Epithelial cell of proximal tubule (primary cell): ENCODE measurements at places on chromosomes 2 and 18.

DNA sequence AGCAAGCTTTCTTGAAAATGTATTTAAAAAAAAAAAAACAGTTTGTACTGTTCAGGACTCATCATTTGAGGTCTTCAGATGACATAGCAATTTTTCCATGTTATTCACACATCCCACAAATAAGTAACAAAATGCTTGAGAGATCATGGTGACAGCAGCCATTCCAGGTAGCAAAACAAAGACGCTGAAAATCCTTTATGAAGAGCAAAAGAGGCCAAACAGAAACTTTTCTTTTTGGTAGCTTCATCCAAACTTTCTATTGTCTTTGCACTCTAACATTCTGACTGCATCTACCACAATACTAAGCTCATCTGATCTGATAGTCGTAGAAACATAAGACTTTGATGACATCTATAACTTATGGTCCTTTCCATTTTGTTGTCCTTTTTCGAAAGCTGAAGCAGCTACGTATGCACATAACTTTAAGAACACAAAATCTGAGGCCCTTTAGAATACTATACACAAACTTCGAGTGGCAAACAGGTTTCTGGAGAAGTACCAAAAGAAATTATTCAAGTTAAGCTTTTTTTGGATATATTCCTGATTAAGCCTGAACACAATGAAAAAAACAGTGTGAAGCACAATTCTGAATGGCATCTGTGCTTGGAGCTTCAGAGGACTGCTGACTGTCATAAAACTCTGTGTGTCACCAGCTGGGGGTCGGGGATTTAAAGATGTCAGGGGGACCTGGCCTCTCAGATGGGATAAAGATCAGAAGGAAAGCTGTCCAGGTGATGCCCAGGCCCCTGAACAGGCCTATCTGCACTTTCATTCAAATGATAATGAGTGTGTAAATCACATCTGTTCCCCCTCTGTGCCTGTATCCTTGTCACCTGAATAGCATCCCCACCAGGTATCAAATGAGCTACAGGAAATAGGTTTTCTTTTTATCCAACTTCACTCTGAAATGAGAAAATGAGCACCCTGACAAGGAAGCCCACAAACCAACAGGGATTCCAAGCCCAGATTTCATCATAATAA is 75.8 kb downstream of the ZEB2 start:
- DNase-seq = no peak

DNA sequence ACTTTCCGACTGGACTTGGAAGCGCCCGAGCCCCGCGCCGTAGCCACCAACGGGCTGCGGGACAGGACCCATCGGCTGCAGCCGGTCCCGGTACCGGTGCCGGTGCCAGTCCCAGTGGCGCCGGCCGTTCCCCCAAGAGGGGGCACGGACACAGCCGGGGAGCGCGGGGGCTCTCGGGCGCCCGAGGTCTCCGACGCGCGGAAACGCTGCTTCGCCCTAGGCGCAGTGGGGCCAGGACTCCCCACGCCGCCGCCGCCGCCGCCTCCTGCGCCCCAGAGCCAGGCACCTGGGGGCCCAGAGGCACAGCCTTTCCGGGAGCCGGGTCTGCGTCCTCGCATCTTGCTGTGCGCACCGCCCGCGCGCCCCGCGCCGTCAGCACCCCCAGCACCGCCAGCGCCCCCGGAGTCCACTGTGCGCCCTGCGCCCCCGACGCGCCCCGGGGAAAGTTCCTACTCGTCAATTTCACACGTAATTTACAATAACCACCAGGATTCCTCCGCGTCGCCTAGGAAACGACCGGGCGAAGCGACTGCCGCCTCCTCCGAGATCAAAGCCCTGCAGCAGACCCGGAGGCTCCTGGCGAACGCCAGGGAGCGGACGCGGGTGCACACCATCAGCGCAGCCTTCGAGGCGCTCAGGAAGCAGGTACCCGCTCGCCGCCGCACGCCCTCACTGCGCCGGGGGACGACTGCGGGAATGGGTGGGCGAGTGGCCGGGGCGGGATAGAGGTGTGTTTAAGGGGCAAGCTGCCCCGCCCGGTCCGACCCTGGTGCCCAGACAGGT is 713 bp downstream of the ATOH8 start:
- no peak for DNase-seq

DNA sequence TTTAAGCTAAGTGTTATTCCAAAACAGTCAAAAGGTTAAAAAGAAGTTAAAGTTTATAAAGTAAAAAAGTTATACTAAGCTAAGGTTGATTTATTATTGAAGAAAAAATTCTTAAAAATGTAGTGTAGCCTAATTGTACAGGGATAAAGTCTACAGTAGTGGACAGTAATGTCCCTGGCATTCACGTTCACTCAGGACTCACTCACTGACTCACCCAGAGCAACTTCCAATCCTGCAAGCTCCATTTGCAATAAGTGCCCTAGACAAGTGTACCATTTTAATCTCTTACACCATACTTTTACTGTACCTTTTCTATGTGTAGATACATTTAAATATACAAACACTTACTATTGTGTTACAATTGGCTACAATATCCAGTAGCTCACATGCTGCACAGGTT is 86.1 kb downstream of the CACNB4 start:
- no peak for DNase-seq

GRCh38 chr18:74342416-74343043 is 26.9 kb downstream of the C18orf63 start:
- DNase-seq = peak; percentile 33

GRCh38 chr18:79942786-79943607 is 8.5 kb downstream of the SLC66A2 start:
- no peak for DNase-seq

DNA sequence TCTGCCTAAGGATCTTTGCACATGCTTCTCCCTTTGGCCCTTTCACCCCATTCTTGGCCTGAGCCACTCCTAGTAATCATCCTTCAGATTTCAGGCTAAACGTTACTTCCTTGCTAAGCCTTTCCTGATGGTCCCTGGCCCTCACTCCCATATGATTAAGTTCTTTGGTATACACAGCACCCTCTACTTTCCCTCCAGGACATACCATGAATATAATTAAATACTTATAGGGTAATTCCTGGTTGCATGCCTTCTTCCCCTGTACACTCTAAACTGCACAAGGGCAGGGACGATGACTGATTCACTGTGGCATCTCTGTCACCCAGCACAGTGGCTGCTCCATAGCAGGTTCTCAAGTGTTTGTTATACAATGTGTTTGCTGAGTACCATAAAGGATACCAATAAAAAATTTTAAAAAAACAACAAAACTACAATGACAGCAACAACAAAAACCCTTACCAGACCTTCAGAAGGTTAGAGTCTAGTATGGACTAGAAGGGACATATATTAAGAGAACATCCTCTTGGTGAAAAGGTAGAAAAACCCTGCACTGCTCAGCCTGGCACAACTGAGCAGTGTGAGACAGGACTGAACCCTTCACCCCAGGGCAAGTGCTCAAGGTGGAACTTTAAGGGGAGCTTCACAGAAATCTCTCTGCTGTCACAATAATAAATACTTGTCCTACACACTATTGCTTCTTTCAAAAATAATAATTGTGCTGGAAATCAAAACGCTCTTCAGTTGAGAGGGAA is 76.2 kb downstream of the AAK1 start:
- no peak for DNase-seq

DNA sequence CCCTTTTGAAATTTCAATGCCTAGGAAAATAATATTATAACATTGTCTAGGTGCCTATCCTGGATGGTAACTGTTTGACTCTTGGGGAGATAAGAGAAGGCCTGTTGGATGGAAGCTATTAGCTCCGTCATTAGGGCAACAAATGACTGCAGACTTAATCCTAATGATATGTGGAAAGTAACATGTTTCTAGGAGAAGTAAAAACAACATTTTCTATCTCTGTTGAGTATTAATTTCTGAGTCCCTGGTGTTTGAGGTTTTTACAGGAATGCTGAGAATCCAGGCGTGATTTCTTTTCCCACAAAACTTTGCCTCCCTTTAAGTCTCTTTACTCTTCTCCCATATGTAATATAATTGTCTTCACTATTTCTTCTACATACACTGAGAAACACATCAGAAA is 159.1 kb downstream of the GALNT1 start:
- DNase-seq = no peak

GRCh38 chr18:70506511-70506910 is 217.7 kb downstream of the SOCS6 start:
- no peak for DNase-seq

DNA sequence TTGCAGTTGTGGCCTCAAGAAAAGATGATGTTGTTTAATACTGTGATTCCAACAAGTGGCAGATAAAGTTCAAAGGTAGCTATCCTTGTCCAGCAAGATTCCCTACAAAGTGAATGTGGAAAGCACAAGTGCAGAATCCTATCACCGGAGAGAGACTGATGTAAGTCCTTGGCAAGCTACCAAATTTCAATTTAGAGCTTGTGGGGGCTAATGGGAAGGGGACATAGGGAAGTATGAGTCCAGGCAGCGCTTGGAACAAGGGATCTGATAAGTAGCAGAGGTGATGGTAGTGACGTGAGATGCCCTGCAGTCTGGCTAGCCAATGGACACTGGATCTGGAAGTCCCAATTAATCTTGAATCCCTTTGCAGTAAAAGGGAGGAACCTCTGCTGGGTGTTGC is 165.2 kb upstream of the DTNA start:
- DNase-seq = no peak

DNA sequence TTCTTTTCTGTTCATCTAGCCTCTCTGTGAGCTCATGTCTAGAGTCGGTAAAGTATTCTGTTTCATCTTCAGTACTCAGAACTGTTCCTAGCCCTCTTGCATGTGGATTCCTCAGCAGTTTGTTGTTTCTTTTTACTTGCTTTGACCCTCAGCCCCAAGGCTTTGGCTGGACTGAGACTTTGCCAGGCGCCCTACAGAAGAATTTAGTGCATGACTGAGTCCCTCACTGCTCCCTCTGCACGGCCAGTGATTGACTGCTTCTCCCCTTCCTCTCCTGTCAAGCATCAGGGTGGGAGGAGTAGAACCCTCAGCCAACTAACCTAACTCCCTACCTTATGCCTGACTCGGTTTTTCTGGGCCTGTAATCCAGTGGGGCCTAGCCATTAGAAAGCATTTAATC is 109.8 kb downstream of the ESCO1 start:
- DNase-seq = peak; percentile 12

DNA sequence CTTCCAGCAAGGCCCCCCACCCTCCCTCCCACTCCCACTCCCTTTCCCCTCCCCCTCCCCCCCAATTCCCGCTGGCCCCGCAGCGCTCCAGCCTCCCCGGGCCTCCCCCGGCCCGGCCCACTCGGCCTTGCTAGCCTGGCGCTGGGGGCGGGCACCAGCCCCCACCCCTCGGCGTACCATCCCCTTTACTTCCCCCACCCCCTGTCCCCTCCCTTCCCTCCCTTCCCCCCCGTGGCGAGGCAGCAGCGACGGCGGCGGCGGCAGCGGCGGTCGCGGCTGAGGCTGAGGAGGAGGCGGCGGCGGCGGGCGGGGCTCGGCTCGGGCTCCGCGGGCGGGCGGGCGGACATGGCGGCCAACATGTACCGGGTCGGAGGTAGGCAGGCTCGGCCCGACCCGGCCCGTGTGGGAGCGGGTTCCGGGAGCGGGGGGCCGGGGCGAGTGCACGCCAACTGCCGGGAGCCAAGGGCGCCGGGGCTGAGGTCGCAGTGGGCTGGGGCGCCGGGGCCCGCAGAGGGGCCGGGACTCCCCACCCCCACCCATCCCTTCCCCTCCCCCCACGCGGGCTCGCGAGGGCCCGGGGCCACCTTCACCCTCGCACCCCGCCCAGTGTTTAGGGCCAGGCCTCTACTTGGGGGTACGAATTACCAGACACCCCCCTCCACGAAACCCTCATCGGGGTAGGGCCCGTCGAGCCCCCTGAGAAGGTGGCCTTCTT is at the start of gene MTA3:
Gene MTA3 (plus strand): TSS at position 232 of the 715 bp plus-strand sequence. CDS start 114 bp downstream, at position 346.
- no peak for DNase-seq

GRCh38 chr2:63842149-63843061 is 709 bp downstream of the UGP2 start:
- DNase-seq = no peak

- no peak for DNase-seq
These were observed 7.4 kb downstream of the CERKL start for GRCh38 chr2:181649436-181649979.
